ENCODE measurements at places on chromosomes 2 and 18. TPM values are rescaled to one million over a fixed set of nuclear protein-coding genes. Genes with fewer than 3 reads are reported as not detected.

Gene AAMP
- 77.2 TPM for total RNA-seq

Gene FBXO48
- 1.3 TPM for total RNA-seq

Gene CTLA4
- not detected for total RNA-seq

Gene ALLC
- total RNA-seq, result not detected

Gene NEU2
- not detected for total RNA-seq

Gene SLC35F5
- total RNA-seq, result 273 TPM

Gene ADAM23
- total RNA-seq, result 0.13 TPM

Gene GNLY
- total RNA-seq, result not detected

Gene PECR
- 11.6 TPM for total RNA-seq

Gene GPAT2
- 0.76 TPM for total RNA-seq

Gene UGT1A8
- not detected for total RNA-seq
